Anterior cingulate cortex (tissue), 58 donors: ENCODE measurements at places on chromosomes 3 and 15.

DNA sequence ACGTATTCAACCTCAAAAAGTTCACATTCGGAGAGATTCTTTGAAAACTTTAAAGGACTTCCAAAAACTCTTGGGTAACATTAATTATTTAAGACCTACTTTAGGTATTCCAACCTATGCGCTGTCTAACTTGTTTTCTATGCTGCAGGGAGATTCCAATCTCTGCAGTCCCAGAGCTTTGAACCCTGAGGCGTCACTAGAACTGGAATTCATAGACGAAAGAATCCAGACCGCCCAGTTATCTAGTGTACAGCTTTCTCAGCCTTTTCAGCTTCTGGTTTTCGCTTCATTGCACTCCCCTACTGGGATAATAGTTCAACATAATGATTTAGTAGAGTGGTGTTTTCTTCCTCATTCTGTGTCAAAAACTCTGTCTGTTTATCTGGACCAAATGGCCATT, 711.3 kb downstream of the ROBO1 start:
- DNase-seq, result no peak

DNA sequence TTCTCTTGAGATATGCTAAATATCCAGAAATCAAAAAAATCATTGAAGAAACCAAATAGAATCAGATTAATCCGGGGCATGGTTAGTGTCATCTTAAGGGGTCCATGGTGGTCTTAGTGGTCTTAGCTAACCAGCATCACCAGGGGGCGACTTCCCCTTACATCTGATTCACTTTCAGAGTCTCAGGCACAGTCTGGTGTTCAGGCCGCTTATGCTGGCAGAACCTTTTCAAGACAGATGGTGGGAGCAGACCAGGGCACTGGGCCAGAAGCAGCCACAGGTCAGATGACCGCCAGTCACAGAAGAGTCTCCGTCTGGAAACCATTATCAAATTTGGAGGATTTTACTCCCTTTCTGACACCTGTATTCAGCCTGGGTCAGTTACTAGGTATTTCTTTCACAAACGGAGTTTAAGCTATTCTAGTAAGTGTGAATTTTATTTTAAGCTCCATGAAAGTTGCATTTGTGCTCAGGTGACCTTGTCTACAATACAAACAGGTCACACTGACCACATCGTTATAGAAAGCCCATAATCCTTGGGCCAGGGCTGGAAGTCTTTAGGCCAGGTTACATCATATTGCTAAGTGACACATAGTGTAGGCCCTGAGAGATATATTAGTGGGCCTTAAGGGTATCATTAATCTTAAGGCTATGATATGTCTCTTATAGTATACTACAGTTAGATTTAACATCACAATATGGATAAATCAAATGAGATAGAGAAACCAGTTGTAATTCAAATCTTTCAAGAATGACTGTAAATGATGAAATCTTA, 365.5 kb downstream of the GBE1 start:
- no peak for DNase-seq

GRCh38 chr15:101464256-101464998, 25.1 kb downstream of the PCSK6 start:
- no peak for DNase-seq

- no peak for DNase-seq
Observed at GRCh38 chr15:51134416-51135199, 39.9 kb upstream of the TNFAIP8L3 start.

- DNase-seq, result no peak
Observed at GRCh38 chr3:151282921-151283320, 4.6 kb upstream of the P2RY14 start.

DNA sequence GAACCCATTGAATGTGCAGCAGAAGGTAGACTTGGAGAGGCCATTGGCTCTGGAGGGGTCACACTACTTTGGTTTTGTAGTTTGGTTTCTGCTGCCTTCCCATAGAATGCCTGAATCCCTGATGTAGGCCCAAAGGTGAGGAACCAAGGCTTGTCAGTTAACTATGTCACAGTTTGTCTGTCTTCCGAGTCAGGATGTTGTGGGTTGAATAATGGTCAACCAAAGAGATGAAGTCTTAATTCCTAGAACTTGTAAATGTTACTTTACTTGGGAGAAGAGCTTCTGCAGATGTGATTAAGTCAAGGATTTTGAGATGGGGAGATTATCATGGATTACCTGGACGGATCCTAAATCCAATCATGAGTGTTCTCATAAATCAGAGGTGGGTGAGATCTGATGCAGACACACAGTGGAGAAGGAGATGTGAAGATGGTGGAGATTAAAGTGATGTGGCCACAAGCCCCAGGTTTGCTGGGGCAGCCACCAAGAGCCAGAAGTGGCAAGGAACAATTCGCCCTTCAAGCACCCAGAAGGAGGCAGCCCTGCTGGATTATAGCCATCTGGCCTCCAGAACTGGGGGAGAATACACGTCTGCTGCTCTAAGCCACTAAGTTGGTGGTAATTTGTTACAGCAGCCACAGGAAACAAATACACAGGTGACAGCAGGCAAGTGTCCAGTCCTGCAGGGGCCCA, 2.3 kb upstream of the CCR8 start:
- DNase-seq, result no peak

DNA sequence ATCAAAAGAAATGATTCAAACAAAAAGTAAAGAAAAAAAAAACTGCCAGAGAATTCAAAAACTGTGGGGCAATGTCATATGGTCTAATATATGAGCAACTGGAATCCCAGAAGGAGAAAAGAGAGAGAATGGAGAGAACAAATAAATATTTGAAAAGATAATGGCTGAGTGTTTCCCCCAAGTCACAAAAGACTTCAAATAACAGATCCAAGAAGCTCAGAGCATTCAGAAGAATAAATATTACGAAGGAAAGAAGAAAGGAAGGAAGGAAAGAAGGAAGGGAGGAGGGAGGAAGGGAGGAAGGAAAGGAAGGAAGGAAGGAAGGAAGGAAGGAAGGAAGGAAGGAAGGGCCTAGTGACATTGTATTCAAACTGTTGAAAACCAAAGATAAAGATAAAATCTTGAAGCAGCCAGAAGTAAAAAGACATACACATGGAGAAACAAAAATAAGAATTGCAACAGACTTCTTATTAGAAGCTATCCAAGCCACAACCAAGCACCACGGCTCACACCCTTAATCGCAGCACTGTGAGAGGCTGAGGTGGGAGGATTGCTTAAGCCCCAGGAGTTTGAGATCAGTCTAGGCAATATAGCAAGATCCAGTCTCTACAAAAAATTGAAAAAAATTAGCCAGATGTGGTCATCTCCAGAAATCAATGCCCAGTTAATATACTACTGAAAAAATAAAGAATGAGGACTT, 118.9 kb upstream of the IGSF10 start:
- no peak for DNase-seq

GRCh38 chr3:117495620-117496019, 786.0 kb downstream of the TUSC7 start:
- DNase-seq, result no peak

DNA sequence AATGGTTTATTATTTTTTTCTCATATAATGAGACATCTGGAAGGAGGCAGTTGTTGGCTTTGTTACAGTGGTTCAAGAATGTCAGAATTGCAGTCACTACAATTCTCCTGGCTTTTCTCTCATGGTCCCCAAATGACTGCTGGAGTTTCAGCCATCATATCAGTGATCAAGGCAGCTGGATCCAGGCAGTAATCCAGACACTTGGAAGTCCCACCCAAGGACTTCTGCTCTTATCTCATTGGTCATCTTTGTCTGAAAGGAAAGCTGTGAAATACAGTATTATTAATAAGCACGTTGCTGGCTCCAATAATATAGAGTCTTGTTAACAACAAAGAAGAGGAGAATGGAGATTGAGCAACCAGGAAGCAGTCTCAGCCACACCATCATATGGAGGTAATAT, 22.9 kb upstream of the MED12L start:
- no peak for DNase-seq

- DNase-seq, result no peak
Observed at GRCh38 chr15:70212286-70212962, 114.7 kb upstream of the TLE3 start.

DNA sequence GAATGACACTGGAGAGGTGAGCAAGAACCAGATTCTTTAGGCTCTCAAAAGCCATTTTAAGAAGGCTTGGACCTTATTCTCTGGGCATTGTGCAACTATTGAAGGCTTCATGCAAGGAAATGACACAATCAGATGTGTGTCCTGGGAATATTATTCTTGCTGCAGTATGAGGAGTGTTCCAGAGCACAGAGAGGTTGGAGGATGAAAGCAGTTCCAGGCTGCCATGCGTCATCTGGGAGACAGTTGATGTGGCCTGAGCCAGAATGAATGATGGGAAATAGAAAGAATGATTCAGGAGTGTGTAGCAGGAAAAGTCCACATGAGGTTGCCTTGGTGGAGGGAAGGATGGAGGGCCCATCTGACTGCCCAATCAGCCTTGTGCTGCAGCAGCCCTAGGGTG, 123.1 kb downstream of the CHCHD6 start:
- no peak for DNase-seq

DNA sequence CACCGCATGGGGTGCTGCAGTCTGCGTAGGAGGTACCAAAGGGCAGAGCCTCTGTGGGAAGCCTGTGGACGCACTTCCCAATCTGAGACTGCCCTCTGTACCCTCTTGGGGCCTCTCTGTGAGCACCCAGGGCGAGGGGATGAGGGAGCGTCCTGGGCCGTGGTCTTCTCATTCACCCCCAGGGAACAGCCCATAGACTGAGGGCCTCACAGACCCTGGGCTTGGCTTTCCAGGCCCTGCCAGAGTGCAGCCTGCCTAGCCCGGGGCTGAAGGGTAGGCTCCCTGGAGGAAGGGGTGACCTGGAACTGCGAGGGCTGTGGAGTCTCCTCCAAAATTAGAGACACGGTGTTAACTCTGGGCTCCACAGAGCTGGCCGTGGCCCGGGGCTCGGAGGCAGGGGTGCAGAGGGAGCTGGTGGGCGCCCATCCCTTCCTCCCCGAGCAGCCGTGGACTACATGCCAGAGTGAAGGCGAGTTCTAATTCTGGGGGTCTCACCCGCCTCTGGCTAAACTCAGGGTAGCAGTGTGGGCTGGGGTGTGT, 468 bp upstream of the SPTBN5 start:
- DNase-seq, result no peak

- DNase-seq, result no peak
Observed at GRCh38 chr3:126433105-126433430, 38.4 kb downstream of the CFAP100 start.

DNA sequence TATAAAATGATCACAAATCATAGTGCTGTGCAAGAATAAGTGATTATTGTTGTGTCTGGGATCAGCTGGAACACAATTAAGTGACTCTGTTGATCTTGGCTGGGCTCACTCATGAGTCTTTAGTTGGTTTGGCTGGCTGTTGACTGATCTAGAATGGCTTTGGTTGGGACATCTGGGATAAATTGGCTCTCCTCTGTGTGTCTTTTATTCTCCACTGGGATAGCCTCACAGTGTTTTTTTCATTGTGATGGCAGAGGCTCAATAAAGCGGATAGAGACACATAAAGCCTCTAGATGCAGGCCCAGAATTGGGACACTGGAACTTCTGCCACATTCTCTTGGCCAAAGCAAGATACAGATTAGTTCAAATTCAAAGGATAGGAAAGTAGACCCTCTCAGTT, 735.6 kb downstream of the PDCD6IP start:
- DNase-seq, result no peak

- no peak for DNase-seq
Observed at GRCh38 chr3:184261270-184261853, at the start of gene CAMK2N2. Gene CAMK2N2, minus strand, starts transcription at chr3:184261553. Its CDS starts 268 bp downstream, at chr3:184261285.

- no peak for DNase-seq
Observed at GRCh38 chr15:45664451-45664850, 29.6 kb downstream of the SQOR start.

- no peak for DNase-seq
Observed at GRCh38 chr3:159776779-159777178, 211.9 kb upstream of the IL12A start.

- DNase-seq, result no peak
Observed at GRCh38 chr3:31634476-31634875, 101.8 kb downstream of the STT3B start.

GRCh38 chr3:52149021-52149420, 5.2 kb downstream of the POC1A start:
- DNase-seq, result no peak

DNA sequence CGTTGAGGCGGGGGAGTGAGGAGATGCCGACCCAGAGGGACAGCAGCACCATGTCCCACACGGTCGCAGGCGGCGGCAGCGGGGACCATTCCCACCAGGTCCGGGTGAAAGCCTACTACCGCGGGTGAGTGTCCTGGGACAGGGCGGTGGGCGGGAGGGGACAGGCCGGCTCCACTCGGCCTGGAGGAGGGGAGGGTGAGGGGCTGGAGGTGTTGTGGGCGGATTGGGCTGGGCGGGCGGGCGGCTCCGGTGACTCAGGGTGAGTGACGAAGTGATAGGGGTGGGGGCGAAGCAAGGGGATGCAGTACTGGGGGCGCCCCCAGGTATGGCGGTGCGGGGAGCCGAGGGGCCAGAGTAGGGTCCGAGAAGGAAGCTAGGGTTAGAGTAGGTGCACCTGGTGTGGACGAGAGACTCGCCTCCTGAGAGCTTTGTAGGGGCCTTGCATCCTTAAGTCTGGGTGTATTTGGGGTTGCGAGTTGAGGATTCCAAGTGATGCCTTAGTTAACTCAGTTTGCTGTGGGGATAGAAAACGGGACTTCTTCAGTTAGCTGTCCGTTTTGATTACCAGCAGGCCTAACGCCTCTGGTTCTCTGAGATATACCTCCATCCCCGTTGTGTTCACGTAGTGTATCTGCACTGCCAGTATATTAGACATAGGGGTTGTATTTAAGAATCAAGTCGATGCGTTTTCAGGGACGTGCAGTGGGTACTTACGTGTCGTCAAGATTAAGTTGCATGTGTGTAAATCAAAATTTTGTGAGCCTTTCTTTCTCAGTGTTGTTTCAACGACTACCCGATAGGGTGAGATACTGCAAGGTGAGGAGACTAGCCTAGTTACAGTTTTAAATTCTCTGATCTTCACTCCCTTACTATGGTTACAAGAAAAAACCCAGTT, 670 bp downstream of the PRKCI start:
- no peak for DNase-seq

DNA sequence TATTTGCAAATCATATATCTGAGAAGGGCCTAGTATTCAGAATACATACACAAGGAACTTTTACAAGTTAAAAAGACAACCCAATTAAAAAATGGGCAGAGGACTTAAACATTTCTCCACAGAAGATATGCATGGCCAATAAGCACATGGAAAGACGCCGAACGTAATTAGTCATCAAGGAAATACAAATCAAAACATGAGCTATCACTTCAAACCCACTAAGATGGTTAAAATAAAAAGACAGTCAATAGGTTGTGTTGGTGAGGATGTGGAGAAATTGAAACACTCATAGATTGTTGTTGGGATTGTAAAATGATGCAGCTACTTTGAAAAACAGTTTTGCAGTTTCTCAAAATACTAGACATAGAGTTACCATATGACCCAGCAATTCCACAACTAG, 61.2 kb upstream of the NEO1 start:
- DNase-seq, result no peak

GRCh38 chr3:162641907-162642306, 1145.3 kb downstream of the OTOL1 start:
- DNase-seq, result no peak

DNA sequence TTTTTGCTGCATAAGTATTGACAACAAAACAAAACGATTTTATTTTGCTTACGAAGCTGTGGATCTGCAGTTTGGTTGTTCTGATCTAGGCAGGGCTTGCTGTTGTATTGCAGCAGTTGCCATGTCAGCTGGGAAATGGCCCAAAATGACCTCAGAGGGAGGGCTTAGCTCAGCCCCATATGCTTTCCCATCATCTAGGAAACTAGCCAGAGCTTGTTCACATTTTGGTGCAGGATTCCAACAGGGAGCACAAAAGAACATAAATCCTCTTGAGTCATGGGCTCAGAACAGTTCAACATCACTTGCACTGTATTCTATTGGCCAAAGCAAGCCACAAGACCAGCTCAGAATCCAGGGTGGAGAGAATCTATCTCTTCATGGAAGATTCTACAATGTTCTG, 42.2 kb upstream of the ROBO2 start:
- no peak for DNase-seq

- no peak for DNase-seq
Observed at GRCh38 chr3:196186651-196187573, 24.3 kb downstream of the ZDHHC19 start.
